Uterine smooth muscle cell (primary cell): ENCODE measurements at places on chromosomes 3 and 15. TPM values are rescaled to one million over a fixed set of nuclear protein-coding genes. Genes with fewer than 3 reads are reported as not detected.

PEAK1 gene
- total RNA-seq: 48.6 and 62.5 TPM in 2 replicates

NANOGP8 gene
- total RNA-seq: not detected in 2 replicates

CHRNA5 gene
- 1.6 and 5.1 TPM in 2 replicates for total RNA-seq

SAMD7 gene
- not detected in 2 replicates for total RNA-seq

MYZAP gene
- total RNA-seq: 1.2 and 1.6 TPM in 2 replicates
